ENCODE measurements at places on chromosomes 7 and 10. TPM values are rescaled to one million over a fixed set of nuclear protein-coding genes. Genes with fewer than 3 reads are reported as not detected.

Gene HOXA9
- 0.79 TPM for total RNA-seq

Gene CTBP2
- total RNA-seq = 3.1 TPM

Gene SEMA3A
- 1.6 TPM for total RNA-seq

Gene TMEM248
- 97.6 TPM for total RNA-seq

Gene SORBS1
- 0.98 TPM for total RNA-seq

Gene EBF3
- total RNA-seq = not detected

Gene KDM7A
- total RNA-seq = 60.2 TPM

Gene CPN1
- not detected for total RNA-seq

Gene EGR2
- total RNA-seq = 1.7 TPM

Gene PNLIPRP3
- total RNA-seq = not detected

Gene TLX1
- not detected for total RNA-seq

Gene ENO4
- total RNA-seq = not detected

Gene C7orf33
- total RNA-seq = not detected

Gene SNCG
- total RNA-seq = 0.41 TPM

Gene HECW1
- total RNA-seq = not detected

Gene PLCE1
- 0.03 TPM for total RNA-seq

Gene MRC1
- total RNA-seq = not detected

Gene EXOSC1
- 51.0 TPM for total RNA-seq

Gene CUZD1
- total RNA-seq = 4.6 TPM

Gene SMURF1
- 22.7 TPM for total RNA-seq

Gene LRMDA
- total RNA-seq = 0.30 TPM

Gene TSPAN33
- total RNA-seq = 5.7 TPM

Gene UNC5B
- total RNA-seq = 0.13 TPM

Gene CYP2C8
- total RNA-seq = 0.76 TPM

Gene SFTPA1
- not detected for total RNA-seq

Gene PRR15
- total RNA-seq = not detected

Gene PRXL2A
- total RNA-seq = 5.7 TPM

Gene NKX1-2
- total RNA-seq = not detected

Gene BLNK
- 8.2 TPM for total RNA-seq

Gene PON1
- not detected for total RNA-seq

Gene ZNF467
- 3.9 TPM for total RNA-seq

Gene CHST3
- total RNA-seq = not detected

Gene LIPJ
- total RNA-seq = 0.16 TPM

Gene CAMK2B
- not detected for total RNA-seq

Gene RSPH10B2
- total RNA-seq = 1.0 TPM

Gene CHST15
- 1.3 TPM for total RNA-seq

Gene HMX3
- 0.33 TPM for total RNA-seq

Gene AKR1D1
- total RNA-seq = not detected

Gene APBB1IP
- 87.1 TPM for total RNA-seq

Gene CALML5
- total RNA-seq = not detected

Gene ZNF425
- total RNA-seq = 0.28 TPM

Gene SPDYE5
- not detected for total RNA-seq

Gene FAM25C
- not detected for total RNA-seq

Gene PRF1
- total RNA-seq = 67.4 TPM
